ENCODE measurements at places on chromosomes 1 and 21.

DNA sequence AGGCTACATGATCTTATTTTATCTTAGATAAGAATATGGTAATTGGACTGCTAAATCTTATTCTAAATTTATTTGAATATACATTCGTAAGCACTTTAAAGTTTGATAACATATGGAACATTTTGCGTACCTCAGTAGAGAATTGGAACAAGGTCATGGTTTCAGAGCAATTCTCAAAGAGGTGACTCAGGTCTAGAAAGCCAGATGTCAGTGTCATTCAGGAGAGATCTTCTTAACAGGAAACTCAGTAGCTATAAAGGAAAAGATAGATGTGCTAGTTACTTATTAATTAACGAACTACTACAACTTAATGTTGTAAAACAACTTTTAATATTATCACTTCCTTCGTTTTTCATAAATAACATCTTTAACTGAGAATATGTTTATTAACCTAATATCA is 142.5 kb downstream of the USP25 start:
- H3K27me3 ChIP-seq: no peaks in the 10 kb centered on the region
- no peak overlapping the region for H3K4me3 ChIP-seq
- H3K27ac ChIP-seq: no peak overlapping the region
- H3K36me3 ChIP-seq: peaks cover 37% of the 10 kb centered on the region
- DNase-seq: no peak

- H3K27ac ChIP-seq: peak overlapping the region; percentile 31
Measured at GRCh38 chr1:6795203-6795602, 9.9 kb downstream of the CAMTA1 start.

DNA sequence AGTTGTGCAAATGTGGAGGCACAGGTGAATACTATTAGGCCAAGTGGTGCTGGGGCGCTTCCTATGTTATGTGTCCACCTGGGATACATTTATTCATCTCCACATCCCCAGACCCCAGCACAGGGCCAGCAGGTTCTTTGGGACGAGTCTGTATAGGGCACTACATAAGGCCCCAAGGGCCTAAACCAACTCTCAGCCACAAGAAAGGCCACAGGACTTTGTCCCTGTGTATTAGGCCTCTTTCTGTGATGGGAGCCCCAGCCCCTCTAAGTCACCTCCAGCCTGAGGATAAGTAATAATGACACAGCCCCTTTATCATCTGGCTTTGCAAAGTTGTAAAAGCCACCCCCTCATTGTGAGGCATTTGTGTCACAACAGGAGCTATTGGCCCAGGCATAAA is 79.2 kb upstream of the CD1D start:
- H3K4me3 ChIP-seq: no peak overlapping the region
- no peak overlapping the region for H3K27ac ChIP-seq
- peaks cover 8% of the 10 kb centered on the region for H3K4me1 ChIP-seq
- no peaks in the 10 kb centered on the region for H3K36me3 ChIP-seq
- H3K27me3 ChIP-seq: no peaks in the 10 kb centered on the region
- DNase-seq: no peak

DNA sequence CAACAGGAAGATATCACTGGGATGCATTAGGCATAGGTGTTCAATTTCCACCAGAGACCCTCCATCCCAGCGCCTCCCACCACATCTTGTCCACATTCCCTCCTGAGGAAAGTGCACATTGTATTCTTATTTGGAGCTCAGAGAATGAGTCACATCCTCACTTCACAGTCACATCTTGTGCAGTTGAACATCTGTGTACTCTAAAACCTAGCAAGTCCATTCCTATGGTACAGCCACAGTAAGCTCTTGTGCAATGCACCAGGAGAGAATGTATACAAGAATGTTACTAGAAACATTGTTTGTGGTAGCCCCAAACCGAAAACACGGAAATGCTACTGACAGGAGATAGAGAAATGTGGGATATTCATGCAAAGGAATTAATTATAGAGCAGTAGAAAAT is 1.6 kb upstream of the KDF1 start:
- H3K36me3 ChIP-seq: no peaks in the 10 kb centered on the region
- DNase-seq: no peak
- no peak overlapping the region for H3K27ac ChIP-seq
- H3K27me3 ChIP-seq: peaks cover 50% of the 10 kb centered on the region
- peaks cover 4% of the 10 kb centered on the region for H3K4me1 ChIP-seq
- no peak overlapping the region for H3K4me3 ChIP-seq

DNA sequence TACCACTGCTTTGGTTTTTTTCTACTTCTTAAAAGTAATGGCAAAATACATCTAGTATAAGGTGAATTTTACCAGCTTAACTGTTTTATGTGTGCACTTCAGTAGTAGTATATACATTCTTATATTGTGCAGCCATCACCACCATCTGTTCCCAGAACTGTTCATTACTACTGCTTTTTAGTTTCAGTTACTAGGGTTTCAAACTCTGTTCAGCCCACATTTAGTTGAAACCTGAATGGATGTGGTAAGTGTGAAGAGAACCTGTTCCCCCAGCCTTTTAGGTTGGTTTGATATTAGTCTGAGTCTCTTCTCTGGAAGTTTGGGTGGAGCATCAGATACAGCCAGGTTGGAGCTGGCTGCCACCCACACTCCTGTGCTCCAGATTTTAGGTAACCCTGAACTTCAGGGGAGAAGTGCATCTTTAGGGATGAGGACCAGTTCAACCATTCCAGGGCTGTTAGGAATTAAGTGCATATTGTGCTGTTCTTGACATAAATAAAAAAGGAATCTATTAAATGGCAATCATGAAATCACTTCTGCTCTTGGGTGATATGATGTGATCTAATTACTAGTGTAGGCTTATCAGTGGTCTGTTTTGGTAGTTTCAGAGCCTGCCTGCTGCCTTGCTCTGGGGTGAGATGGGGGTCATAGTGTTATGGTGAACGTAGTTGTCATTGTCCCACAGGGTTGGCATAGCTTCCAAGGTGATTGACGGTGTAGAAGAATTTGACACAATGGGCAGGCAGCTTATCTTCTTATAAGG is 32.1 kb downstream of the URB2 start:
- no peak for DNase-seq
- H3K4me1 ChIP-seq: peaks cover 14% of the 10 kb centered on the region
- peaks cover 54% of the 10 kb centered on the region for H3K36me3 ChIP-seq
- no peak overlapping the region for H3K27ac ChIP-seq
- no peak overlapping the region for H3K4me3 ChIP-seq

- H3K4me3 ChIP-seq: no peak overlapping the region
- no peak overlapping the region for H3K27ac ChIP-seq
- no peaks in the 10 kb centered on the region for H3K27me3 ChIP-seq
- peaks cover 48% of the 10 kb centered on the region for H3K36me3 ChIP-seq
- DNase-seq: no peak
Measured at GRCh38 chr1:113714606-113715269, 44.5 kb downstream of the PHTF1 start.

GRCh38 chr1:24113641-24114033 is 1.7 kb upstream of the MYOM3 start:
- H3K36me3 ChIP-seq: no peaks in the 10 kb centered on the region
- DNase-seq: no peak
- peaks cover 17% of the 10 kb centered on the region for H3K27me3 ChIP-seq
- peaks cover 4% of the 10 kb centered on the region for H3K4me1 ChIP-seq

DNA sequence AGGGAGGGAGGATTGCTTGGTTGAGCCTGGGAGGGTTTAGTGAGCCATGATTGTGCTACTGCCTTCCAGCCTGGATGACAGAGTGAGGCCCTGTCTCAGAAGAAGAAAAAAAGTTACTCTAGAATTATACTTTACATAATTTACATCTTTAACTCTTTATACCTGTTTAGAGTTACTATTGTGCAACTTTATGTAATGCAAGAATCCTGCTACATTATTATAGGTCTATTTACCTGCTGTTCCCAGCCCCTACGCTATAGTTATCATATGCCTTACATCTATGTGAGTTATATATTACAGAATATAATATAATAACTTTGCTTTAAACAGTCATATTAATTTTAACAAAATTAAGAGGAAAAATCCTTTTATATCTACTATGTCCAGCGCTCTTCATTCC is 14.3 kb downstream of the SDHB start:
- no peak overlapping the region for H3K27ac ChIP-seq
- peaks cover 37% of the 10 kb centered on the region for H3K36me3 ChIP-seq
- H3K27me3 ChIP-seq: no peaks in the 10 kb centered on the region
- H3K4me3 ChIP-seq: no peak overlapping the region

- no peak for DNase-seq
- H3K27ac ChIP-seq: no peak overlapping the region
- no peaks in the 10 kb centered on the region for H3K27me3 ChIP-seq
- no peak overlapping the region for H3K4me3 ChIP-seq
- H3K4me1 ChIP-seq: no peaks in the 10 kb centered on the region
Measured at GRCh38 chr21:33668180-33668579, 25.9 kb downstream of the ITSN1 start.

DNA sequence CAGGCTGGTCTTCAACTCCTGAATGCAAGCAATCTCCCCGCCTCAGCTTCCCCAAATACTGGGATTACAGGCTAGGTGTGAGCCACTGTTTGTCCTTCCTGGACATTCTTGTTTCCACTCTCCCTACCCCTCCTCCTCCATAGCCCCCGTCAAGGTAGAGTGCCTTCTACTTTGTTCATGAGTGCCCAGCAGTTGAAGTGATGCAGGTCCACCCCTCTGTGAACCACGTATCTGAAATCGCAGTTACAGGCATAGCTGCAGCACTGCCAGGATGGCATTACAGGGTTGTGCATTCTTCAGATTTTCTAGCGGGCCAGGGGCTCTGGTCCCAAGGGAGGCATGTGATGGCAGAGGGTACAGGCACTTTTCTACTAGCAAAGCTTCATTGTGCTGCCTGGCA is 7.4 kb upstream of the TLR5 start:
- H3K27me3 ChIP-seq: no peaks in the 10 kb centered on the region
- DNase-seq: no peak
- H3K36me3 ChIP-seq: no peaks in the 10 kb centered on the region
- H3K27ac ChIP-seq: no peak overlapping the region

DNA sequence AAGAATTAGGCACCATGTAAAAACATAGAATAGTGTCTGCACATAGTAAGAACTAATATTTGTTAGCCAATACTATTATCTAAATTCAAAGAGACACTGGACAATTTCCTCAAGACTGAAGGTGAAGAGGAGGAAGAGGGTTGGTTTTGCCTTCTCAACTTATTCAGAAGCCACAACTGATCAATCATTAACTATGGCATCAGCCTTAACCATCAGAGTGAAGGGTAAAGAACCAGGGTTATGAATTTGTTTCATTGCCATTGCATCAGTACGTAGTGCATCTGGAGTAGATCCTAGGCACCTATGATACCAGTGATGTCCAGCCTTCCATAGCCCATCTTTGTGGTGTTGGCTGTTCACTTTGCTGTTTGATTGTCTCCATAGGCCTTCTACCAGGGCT is 421.7 kb upstream of the DEPDC1 start:
- no peaks in the 10 kb centered on the region for H3K4me1 ChIP-seq
- no peak overlapping the region for H3K4me3 ChIP-seq

DNA sequence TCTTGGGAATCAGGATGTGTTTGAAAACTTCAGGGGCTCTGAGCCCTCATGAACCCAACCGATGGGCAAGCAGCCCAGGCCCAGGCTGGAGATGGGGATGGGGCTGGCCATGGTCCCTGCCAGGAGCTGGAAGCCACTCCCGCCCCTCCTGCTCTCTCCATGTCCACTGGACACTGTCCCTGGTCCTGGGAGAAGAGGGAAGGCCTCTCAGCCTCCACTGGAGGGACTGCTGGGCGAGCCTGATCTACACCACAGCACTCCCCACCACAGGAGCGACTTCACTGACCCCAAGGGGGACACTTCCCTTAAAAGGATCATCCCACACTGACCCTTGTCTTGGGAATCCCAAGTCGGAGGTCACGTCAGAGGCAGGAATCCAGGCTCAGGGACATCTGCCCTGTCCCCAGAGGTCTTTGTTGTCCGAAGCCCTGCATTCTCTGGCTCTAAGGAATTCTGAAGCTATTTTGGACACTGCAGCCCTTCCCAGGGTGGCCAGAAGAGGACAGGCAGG is 16.9 kb upstream of the COL18A1 start:
- H3K36me3 ChIP-seq: no peaks in the 10 kb centered on the region
- no peak for DNase-seq
- H3K4me3 ChIP-seq: no peak overlapping the region
- H3K4me1 ChIP-seq: no peaks in the 10 kb centered on the region

DNA sequence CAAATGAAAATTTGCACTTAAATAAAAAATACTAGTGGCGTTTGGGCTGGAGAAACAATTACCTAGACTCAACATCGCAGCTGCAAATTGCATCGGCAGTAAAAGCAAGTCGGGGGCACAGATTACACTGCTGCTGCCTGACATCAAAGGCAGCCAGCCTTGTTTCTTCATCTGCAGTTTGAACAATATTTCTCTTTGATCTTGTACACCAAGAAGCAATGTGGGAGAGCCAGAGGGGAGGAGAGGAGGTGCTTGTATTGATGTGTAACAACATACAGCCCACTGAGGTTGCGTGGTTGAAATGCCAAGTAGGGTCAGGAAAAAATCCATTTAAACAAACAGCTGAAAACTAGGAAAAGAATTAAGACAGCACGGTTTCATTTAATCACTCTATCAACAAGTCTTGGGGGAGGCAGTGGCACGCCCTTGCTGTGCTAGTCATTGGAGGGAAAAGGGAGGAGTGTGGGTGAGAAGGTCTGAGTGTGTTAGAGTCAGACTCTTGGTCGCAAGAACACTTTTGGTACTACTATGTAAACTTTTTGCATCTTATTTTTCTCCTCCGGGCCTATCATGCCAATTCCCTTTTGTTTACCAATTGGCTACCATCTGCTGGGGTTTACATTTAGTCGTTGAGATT is 456.5 kb downstream of the OMA1 start:
- no peaks in the 10 kb centered on the region for H3K4me1 ChIP-seq
- no peak for DNase-seq
- no peaks in the 10 kb centered on the region for H3K27me3 ChIP-seq
- H3K36me3 ChIP-seq: no peaks in the 10 kb centered on the region

- H3K27me3 ChIP-seq: peaks cover 7% of the 10 kb centered on the region
- no peak for DNase-seq
- H3K4me3 ChIP-seq: no peak overlapping the region
- no peak overlapping the region for H3K27ac ChIP-seq
Measured at GRCh38 chr1:61073871-61074270, 8.5 kb upstream of the NFIA start.

DNA sequence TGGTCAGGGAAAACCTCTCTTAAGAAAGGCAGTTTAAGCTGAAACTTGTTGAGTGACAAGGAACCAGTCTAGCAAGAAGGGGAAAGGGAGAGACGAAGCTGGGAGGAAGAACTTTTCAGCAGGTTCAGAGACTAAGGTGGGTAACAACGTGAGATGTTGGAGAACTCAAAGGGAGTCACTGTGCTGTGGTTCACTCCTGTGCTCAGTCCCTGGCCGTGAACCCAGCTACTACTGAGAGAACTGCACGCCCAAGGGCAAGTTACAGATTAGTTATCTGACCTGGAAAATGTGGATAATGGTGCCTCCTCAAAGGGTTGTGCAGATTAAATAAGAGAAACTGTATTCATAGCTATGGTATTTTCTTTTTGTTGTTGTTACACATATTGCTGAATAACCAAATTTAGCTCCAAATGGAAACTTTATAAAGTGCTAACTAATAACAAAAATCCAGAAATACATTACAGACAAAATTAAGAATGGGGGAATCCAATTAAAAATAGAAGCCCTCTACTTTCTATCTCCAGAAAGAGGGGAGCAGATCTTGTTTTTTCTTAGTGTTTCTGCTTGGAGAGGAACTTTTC is 2.9 kb downstream of the ZBTB40 start:
- peaks cover 5% of the 10 kb centered on the region for H3K36me3 ChIP-seq
- DNase-seq: no peak
- H3K27me3 ChIP-seq: no peaks in the 10 kb centered on the region
- H3K4me3 ChIP-seq: no peak overlapping the region
- peaks cover 33% of the 10 kb centered on the region for H3K4me1 ChIP-seq

GRCh38 chr1:164265232-164265631 is 293.8 kb upstream of the PBX1 start:
- DNase-seq: no peak
- no peaks in the 10 kb centered on the region for H3K27me3 ChIP-seq
- no peaks in the 10 kb centered on the region for H3K36me3 ChIP-seq
- H3K4me3 ChIP-seq: no peak overlapping the region
- no peaks in the 10 kb centered on the region for H3K4me1 ChIP-seq

All from activated naive CD8-positive, alpha-beta T cell treated with anti-CD3 and anti-CD28 coated beads, Interleukin-2, amount 50 U/mL, for 24 hours (primary cell).